ENCODE measurements at places on chromosomes 13 and 19.
A peak's percentile ranks its signal among the peaks of the same experiment; 100 is the strongest.

- DNase-seq, result no peak
Observed at GRCh38 chr13:102699504-102699903, 4.7 kb upstream of the METTL21C start.

GRCh38 chr13:72678312-72678711, 49.1 kb downstream of the MZT1 start:
- DNase-seq, result no peak

DNA sequence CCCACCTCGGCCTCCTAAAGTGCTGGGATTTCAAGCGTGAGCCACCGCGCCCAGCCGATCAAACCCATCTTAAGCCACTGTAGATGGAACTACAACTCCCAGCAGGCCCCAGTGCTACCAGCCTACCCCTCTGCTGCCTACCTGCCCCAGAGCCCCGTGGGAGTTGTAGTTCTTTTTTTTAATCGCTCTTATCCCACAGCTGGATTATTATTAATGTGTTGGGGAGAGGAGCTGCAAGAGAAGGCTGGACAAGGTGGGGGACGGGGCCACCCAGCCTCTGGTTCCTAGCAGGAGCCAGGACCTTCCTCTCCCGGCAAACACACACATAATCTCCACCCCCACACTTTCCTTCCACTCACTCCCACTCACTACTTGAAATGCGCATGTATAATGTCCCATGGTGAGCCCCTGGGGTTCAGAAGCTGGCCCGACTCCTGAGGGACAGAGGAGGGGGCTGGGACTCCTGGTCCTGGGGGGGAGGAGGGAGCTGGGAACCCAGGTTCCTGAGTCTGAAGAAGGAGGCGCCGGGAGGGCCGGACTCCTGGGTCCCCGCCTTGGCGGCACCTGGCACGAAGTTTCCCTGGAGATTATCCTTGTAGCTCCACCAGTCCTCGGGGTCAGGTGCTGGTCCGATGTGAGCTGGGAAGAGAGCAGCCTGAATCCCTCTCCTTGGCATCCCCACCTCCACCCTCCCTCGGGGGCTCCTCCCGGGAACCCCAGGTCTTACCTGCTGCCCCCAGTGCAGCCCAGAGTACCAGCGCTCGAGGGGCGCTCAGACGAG, 958 bp downstream of the CA11 start:
- DNase-seq, result peak; percentile 77

DNA sequence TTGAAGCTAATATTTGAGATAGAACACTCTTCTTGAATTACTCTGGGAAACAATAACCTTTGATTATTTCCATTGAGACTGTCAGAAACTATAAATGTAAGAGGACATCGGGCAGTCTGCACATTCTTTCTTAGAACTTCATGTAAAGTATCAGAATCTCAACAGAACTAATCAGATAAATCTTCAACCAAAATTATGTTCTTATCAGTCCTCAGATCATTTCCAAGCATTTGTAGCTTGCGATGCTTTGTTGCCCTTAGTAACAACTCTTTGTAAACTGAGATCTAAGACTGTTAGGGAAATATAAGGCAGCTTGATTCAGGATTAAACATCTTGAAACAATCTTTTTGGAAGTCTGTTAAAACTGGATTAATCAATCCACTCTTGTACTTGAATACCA, 70.3 kb downstream of the FNDC3A start:
- no peak for DNase-seq

DNA sequence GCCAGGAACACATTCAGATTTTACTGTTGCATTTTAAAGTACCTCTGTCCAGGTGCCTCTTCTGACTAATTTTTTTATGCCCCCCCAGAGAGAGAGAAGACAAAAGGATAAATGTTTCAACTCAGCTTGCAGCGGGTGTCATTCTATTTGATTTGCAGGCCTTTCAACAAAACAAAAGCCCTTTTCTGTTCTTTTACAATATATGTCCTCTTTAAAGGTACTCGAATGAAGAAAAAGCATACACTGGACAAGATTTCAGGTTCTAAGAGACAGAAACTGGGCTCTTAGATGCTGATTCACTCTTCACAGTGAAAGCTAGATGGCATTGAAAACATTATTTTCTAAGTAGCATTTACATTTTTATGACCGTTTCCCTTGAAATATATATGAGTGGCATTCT, 2.9 kb upstream of the FRY start:
- DNase-seq, result no peak

DNA sequence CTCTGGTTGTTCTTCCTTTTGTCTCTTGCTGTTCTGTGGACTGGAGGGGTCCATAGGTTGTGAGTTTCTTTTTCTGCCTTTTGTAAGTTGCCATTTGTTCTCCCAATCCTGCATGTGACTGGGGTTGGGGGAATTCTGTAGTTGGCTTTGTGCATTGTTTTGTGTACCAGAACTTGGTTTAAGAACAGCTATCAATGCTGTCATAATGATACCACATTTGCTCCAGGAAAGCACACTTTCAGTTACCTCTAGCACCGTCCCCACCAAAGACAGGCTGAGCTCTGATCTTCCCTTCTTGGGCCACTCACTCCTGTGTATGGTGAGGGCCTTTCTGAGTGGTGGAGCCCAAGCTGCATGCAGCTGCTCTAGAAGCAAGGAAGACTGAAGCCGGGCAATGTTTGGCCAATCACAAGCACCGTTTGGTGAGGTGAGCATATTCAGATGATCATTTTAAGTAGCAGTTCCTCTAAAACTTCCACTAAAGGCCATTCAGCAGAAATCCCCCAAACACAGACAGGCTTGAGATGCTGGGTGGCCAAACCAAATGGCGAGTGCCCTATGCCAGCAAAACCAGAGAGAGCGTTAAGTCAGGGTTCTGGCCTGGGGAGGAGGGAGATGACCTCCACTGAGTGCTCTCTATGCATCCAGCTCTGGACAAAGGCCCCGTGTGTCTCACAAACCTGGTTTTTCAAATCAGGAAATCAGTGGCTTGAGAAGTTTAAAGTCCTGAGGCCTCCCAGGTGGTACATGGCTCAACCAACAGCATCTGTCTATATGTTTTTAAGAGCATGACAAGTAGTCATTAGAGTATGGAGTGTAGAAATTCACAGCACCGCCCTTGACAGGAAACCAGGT, 120.7 kb upstream of the SPATA13 start:
- no peak for DNase-seq

DNA sequence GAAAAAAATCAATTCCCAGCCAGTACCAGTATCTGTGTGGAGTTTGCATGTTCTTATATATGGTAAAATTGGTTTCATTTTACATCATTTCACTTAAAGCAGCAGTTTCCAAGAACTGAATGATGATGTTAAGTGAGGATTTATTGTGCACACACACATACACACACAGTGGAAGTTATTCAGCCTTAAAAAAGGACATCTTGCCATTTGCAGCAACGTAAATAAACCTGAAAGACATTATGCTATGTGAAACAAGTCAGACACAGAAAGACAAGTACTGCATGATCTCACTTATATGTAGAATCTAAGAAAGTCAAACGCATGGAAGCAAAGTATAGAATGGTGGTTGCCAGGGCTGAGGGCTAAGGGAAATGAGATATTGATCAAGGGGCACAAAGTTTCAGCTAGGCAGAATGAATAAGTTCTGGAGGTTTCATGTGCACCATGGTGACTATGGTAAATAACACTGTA, 5.3 kb downstream of the SIGLECL1 start:
- DNase-seq, result no peak

DNA sequence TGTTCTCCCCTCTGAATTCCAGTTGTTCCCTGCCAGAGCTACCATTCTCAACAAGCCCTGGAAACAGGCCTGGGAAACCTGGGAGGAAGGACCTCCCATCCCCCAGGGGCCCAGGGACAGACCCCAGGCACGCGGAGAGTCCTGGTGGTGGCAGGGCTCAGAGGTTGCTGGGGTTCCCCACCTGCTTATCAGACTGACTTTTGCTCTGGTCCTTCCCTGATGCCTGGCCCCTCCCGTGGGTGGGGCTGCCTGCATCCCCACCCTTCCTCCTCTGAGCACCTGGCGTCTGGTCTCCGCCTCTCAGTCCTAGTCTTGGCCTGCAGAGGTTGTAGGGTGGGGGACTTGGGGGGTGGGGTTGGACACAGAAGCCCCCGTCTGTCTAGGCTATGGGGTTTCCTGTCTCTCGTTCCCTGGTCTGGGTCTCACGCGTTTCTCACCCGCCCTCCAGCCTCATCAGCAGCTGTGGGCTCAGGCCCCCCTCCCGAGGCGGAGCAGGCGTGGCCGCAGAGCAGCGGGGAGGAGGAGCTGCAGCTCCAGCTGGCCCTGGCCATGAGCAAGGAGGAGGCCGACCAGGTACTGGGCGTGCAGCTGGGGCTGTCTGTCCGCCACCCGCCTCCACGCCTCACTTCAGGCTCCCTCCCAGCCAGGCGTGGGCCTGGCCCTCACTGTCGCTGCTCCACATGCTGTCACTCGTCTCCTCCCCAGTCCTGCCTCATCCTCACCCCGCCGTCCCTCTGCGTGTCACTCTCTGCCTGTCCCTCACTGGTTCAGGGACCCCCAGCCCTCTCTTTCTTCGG, 13.6 kb downstream of the EPN1 start:
- DNase-seq, result no peak

- DNase-seq, result no peak
Observed at GRCh38 chr19:12574036-12574435, 22.8 kb upstream of the ZNF564 start.

DNA sequence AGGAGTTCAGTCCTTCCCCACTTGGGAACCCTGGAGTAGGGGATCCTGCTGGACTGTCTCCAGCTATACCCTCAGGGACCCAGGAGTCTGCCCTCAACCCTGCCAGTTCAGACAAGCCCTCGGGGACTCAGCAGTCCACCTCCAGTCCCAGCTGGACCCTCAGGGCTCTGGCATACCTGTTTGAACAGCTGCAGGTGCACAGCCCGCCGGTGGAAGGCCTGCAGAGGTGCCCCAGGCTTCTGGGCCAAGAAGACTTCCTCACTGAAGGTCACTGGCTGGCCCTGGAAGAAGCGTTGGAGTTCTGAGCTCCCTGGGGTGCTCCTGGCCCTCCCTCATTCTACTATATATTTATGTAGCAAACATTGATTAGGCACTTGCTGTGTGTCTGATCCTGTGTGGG, 8.6 kb downstream of the CRB3 start:
- no peak for DNase-seq

- DNase-seq, result peak; percentile 48
Observed at GRCh38 chr13:79393564-79394249, 12.3 kb downstream of the RBM26 start.

- no peak for DNase-seq
Observed at GRCh38 chr19:18438331-18439024, 545 bp upstream of the ISYNA1 start.

GRCh38 chr19:33273881-33274662, 28.3 kb downstream of the CEBPA start:
- DNase-seq, result peak; percentile 16

- no peak for DNase-seq
Observed at GRCh38 chr13:30751183-30751933, 16.0 kb downstream of the ALOX5AP start.

DNA sequence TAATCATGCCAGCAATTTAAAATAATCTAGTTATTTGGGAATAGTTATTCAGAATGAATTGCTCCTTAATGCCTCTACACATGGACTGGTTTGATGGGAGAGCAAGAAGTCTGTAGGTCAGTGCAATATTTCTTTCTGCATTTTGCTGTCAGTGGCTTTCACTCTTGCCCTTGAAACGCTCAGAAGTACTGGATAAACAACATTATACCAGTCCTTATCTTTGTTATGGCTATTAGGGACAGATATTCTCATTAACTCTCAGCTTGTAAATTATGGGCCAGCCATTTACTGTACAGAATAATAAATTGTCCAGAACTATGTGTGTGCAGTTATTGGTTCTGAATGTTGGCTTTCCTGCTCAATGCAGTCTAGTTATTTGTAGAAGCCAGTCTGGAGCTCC, 224.4 kb downstream of the OXGR1 start:
- DNase-seq, result no peak

- no peak for DNase-seq
Observed at GRCh38 chr13:50141375-50141975, 126.2 kb downstream of the KCNRG start.

DNA sequence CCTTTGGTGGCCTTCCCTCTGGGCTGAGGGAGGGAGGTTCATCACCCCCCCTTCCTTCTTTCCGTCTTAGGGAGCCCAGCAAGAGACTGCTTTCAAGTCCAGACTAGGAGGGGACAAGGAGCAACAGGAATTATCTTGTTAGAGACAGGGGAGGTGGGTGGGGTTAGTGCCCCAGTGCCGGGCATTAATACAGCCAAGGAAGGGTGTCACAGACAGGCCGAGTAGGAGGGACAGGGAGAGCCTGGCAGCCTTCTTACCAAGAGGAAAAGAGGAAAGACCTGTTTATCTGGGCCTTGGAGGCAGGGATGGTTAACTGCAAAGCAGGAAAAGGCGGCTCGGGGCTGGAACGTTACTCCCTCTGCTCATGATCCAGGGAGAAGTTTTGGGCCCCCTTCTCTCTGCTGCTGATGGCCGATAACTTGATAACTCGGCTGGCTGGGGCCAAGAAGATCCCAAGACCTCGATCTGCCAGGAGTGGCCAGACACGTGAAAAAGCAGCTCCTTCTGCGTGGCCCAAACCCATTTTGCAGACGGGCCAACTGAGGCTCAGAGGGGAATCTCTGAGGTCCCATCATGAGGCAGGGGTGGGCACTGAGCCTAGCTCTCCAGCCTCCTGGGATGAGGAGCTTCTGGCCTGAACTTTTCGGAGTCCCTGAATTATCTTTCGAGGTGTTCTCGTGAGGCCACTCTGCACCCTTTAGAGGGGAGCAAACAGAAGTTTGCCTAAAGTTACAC, 79.3 kb downstream of the PTPRS start:
- DNase-seq, result no peak

- peak; percentile 45 for DNase-seq
Observed at GRCh38 chr19:16527971-16528521, 14.2 kb downstream of the CHERP start.

GRCh38 chr13:40779796-40780285, 8.9 kb upstream of the MRPS31 start:
- DNase-seq, result no peak

DNA sequence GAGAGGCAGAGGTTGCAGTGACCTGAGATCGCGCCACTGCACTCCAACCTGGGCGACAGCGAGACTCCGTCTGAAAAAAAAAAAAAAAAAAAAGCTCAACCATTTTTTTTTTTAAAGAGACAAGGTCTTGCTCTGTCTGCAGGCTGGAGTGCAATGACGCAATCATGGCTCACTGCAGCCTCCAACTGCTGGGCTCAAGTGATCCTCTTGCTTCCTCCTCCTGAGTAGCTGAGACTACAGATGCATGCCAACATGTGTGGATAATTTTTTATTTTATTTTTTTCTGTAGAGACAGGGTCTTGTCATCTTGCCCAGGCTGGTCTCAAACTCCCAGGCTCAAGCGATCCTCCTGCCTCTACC, 10.3 kb downstream of the EHD2 start:
- DNase-seq, result no peak

GRCh38 chr19:33461256-33462111, 60.1 kb downstream of the PEPD start:
- no peak for DNase-seq

DNA sequence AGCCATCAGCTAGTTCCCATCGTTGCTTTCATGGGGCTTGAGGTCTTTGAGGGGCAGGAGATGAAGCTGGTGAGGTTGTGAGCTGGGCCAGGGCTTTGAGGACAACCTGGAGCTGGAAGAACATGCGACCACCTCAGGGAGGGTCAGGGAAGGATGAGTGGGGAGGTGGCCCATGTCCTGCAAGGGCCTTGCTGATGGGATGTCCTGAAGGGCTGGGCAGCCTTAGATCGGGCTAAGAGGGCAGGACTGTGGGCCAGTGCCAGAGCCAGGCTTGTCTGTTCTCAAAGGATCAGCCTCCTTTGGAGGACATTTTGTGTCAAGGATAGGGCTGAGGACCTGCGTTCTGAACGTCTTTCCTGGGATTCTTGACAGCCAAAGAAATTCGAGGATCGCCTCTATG, 10.5 kb downstream of the CYTH2 start:
- DNase-seq, result no peak
